Stimulated activated CD4-positive, alpha-beta T cell treated with anti-CD3 and anti-CD28 coated beads, Interleukin-2, amount 100 ng/mL, for 4 hours (primary cell): ENCODE measurements at places on chromosomes 7 and 10.

GRCh38 chr7:47383696-47384445 is 198.0 kb downstream of the TNS3 start:
- DNase-seq, result no peak

- DNase-seq, result no peak
Measured at GRCh38 chr7:87671-88070, 104.7 kb upstream of the FAM20C start.

GRCh38 chr10:44954042-44954441 is 5.6 kb upstream of the RASSF4 start:
- DNase-seq, result no peak

GRCh38 chr7:30029696-30030095 is 1.5 kb downstream of the PLEKHA8 start:
- DNase-seq, result no peak

DNA sequence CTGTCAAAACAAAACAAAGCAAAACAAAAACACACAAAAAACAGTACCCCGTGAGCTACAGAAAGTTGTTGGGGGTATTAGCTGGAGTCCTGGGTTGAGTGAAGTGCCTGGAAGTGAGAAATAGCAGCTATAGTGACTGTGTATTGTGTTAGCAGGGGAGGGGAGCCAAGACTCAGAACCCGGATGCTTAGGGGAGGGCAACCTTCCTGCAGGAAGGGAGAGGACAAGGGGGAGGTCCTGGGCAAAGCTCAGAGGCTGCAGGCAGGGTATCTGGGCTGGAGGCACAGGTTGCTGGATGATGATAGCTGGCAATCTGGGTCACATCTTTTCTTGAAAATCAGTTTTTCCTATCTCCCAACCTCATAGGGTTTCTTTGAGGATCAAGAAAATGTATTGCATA is 75.8 kb upstream of the PARD3 start:
- DNase-seq, result no peak
